ENCODE measurements at places on chromosomes 7 and 10.
A peak's percentile ranks its signal among the peaks of the same experiment; 100 is the strongest.

DNA sequence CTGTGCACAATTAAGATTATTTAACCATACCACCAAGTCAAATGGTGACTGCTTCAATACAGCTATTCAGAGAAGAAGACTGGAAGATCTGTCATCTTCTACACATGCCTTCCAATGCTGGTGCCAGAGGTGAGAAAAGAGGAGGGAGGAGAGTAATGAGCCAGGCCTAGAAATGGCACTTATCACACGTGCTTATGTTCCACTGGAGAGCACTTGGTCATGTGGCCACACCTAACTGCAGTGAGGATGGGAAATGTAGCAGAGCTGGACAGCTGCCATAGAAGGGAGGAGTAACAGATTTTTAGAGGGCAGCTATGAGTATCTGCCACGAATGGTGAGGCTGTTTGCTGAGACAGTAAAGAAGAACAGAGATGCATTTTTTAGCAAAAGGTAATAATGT lies 77.1 kb downstream of the MPLKIP start:
- peak; percentile 8 for DNase-seq

DNA sequence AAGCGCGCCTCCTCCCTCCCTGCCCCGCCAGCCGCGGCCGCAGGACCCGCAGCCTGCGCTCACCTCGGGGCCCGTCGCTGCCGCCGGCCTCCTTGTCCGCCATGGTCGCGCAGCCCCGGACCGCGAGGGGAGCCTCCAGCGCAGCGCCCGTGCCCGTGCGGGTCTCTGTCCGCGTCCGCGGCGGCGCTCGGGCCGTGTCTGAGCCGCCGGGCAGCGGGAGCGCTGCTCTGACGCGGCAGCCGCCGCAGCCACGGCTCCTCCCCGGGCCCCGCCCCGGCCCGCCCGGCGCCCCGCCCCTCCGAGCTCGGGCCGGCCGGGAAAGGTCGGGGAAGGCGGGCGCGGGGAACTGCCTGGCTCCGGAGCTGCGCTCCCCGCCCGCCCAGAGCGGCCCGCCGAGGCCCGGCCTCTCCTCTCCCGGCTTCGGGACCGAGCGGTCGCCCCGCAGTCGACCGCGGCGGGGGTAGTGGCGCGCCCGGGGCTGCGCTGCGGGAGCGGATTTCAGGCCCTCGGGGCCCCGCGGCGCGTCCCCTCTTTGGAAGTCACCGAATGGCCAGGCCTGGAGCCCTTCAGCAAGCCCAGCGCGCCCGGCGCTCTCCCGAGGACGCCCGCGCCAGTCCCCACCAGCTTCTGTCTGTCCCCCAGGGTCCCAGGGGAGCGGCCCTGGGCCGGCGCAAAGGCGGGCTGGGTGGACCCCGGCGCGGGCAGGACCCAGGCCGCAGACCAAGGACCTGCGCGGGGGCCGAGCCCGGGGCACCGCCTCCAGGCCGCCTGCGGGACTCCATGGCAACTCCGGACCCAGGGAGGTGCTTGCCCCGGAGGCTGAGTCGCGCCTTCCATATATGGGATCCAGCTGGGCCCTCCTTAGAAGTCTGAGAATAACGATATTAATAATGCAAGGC lies at the start of gene HSPA12A:
Gene HSPA12A (minus strand): TSS at position 200 of the 899 bp plus-strand sequence. CDS start 97 bp downstream, at position 103.
- peak; percentile 71 for DNase-seq

DNA sequence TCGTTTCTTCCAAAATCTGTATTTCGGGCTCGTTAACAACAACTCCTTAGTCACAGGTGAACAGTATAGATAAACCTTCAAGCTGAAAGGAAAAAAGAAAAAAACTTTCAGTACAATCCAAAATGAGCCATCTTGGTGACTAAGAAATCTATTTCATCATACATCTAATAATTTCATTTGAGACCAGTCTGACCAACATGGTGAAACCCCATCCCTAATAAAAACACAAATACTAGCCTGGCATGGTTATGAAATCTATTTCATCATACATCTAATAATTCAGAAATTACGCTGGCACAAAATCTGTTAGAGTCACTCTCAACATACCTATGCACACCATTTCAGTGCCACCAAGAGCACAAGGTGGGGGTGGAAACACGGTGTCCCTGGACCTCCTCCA lies 8.8 kb downstream of the DCLRE1C start:
- peak; percentile 78 for DNase-seq

DNA sequence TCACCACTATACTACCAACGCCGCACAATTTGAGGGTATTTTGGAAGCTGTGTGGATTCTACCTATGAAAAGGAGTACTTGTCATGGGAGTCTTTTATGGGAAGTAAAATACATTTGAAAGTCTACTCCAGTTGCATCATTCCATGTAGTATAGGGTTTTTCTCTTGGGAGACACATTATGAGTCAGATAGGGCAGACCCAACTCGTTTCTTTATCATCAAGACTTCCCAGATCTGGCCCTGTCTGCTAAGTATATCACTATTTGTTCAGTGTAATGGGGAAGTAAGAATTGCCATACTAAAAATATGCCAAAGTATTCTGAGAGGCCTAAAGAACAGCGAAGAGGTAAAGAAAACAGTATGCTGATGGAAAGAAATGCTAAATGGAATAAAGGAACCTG lies 144.2 kb downstream of the SPAG6 start:
- DNase-seq: no peak

DNA sequence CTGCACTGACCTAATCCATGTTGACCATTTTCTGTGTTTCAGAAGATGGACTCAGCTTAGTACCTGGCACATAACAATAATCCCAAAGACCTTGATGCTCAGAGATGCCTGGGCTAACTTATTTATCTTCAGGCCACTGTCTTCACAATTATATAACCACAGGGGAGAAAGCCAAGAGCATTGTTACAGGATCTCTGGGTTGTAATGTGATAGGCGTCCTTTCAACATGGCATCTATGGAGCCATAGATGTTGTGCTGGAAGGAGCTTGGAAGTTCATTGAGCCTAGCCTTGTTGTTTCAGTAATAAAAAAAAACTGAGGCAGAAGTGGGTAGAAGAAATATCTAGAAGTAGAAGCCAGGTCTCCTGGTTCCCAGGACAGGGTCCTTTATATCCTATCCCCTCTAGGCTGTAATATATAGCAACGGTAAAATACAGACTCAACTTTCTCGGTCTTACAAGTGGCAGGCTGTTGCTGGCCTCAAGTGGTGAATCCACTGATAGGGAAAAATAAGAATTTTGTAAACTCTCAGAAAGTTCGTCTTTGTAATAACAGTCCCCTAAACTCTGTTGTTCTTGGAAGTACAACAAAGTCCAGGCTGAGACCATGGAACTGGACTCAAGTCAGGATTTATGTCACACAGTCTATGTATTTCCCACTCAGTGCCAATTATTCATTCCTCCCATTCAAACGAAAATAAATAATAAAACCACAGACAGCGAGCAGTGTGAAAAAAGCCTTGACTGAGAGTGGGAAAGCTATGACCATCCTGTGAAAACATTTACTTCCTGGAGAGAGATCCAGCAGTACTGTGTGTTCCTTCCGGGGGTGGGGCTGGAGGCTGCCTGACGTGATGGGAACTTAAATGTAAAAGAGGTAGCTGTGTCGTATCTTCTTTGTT lies 277.6 kb downstream of the REEP3 start:
- peak; percentile 61 for DNase-seq

GRCh38 chr10:113788604-113789083 lies 37.2 kb downstream of the PLEKHS1 start:
- peak; percentile 96 for DNase-seq

- DNase-seq: no peak
Measured at GRCh38 chr10:95176101-95176500, 17.9 kb upstream of the ACSM6 start.

DNA sequence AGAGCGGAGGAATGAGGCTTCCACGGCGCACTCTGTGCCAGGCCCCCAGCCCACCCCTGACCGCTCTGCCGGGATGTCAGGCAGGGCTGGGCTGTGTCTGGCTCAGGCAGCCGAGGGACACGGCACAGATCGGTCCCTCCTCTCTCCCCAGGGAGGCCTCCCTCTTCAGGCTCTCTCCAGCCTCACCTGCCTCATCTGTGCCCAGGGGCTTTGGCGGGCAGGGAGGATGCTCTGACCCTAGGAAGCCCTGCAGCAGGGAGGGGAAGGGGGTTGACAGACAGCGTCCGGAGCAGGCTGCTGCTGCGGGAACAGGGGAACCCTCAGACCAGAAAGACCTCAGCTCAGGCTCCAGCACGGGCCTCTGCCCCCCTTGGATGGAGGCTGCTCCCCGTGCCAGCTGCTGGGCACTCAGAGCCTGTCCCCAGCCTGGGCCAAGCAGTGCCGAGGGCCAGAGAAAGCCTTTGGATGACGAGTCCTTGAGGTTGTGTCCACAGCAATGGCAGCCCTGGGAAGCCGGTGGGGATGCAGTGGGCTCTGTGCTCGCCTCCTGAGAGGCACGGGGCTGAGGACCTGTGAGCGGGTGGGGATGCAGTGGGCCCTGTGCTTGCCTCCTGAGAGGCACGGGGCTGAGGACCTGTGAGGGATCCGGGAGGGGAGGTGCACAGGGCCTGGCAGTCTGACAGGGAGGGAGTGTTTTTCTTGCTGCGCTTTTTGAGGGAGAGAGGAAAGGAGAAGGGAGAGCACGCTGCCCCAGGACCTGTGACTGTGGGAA lies 66.9 kb downstream of the FOXL3 start:
- DNase-seq: no peak

- no peak for DNase-seq
Measured at GRCh38 chr10:26479766-26480492, 41.8 kb downstream of the APBB1IP start.

DNA sequence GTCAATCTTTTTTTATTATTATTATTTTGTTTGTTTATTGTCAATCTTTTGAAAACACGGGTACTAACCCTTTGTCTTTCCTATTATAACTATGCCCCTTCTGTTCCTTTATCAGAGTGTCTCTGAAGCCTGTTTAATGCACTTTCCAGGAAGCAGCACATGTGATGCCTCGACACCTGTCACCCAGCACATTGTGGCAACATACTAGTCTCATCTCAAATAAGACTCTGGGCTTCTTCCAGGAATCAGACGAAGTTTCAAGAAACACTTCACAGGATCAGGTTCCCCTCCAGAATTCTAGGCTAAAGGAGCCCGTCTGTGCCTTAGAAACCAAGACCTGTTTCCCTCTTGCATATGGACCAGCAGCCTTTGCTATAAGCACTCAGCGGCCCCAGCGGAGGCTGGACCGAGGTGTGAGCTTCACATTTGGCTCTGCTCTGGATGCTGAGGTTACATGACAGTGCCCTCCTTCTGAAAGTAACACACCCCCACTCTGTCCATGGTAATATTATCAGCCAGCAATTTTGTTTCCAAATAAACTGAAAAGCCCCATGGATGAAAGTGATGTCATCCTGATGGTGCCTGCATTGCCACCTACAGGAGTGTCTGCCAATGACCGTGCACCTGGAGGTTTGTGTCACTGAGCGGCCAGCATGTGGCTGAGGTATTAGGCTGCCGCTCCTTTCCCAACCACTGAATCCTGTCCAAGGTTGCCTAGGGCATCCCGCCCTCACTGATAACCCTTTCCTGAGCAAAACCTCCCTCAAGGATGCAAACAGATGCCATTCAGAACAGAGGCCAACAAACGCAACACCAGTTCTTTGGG lies 38.1 kb downstream of the MKI67 start:
- no peak for DNase-seq

- no peak for DNase-seq
Measured at GRCh38 chr10:111104811-111105210, 28.0 kb downstream of the ADRA2A start.

DNA sequence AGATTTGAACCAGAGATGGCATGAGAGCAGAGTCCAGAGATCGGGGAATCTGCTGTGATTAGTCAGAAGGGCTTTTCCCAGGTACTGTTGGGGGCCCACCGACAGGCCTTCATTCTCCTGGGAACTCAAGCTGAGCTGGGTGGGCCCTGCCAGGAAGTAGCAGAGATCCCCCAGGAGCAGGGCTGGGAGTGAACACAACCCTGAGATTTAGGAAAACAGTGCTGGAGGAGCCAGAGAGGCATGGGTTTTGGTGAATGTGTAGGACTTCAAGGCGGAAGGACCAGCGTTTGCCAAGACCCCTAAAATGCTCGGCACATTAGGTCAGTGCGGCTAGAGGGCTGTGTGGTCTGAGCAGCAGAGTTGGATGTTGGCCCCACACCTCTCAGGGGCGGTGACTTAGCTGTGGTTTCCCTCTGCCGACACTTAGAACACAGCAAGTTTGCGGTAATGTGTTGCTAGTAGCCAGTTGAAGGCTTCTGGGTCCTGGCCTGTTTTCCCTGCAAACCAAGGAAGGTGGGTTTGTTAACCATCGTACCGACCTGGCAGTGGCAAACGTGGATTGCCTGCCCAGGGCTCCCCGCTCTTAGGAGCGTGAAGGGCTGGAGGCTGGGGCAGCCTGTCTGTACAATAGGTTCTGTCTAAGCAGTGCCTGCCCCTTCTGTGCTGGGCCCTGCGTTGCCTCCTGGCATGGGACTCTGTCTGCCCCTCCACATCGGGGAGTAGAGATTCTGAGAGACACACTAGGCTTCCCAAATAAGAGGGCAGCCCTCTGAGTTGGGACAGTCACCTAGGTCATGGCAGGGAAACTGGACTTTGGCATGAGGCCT lies 14.0 kb downstream of the NACAD start:
- DNase-seq: no peak
